ENCODE measurements at places on chromosomes 1 and 21.

GRCh38 chr1:100526894-100527293 is 11.0 kb upstream of the GPR88 start:
- no peak for DNase-seq

DNA sequence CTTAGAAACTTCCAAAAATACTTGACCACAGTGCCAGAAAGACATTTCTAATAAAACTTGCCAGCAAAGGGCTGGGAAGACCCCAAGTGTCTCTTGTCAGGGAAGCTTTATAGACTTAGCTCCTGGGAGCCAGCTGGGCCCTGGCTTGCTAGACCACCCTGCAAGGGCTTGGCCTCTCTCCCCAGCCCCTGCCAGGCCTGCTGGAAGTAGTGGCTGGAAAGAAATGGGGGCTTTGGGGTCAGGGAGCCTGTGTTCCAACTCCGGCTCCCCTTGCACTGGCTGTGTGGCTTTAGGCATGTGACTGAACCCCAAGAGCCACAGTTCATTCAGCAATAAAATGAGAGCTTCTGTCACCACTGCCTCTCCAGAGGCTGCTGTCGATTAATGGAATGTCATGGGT is 31.1 kb downstream of the H3-3A start:
- DNase-seq, result no peak

GRCh38 chr1:109598655-109599054 is 20.8 kb downstream of the GNAT2 start:
- no peak for DNase-seq

DNA sequence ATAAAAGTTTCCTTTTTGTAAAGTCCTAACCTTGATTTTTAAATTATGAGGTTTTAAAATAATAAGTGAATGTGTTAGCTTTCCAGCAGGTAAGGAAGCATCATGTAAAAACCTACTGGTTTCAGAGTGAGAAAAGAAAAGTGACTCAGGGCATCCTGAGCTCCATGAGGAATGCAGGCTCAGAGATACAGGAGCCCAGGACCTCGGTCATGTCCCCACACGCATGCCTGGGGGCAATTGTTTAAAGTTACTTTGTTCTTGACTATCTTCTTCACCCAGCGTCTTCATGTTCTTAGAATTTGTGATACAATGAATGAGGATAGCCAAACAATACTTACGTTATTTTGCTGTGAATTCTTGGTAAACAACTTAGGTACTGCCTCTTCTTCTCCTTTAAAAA is 117.4 kb upstream of the PLPPR5 start:
- no peak for DNase-seq

DNA sequence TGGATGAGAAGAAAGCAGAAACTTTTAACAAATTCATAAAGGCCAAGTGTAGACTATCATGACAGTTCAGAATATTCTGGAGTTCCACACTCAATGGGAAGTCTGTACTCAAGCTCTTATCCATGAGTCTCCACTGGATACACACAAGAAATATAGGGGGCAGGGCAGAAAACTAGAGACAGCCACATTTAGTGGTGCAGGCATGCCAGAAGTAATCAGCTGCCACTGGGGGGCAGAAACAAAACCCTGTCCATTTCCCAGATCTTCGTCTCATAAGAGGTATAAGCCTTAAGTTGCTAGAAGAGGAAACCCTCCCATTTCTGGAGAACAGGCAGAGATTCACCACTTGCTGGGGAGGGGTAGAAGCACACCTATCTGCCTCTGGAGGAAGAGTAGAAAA is 166.8 kb upstream of the GALNT2 start:
- DNase-seq, result no peak

- no peak for DNase-seq
These were observed at the start of gene ADAMTSL4 for GRCh38 chr1:150548632-150549495. ADAMTSL4 (plus strand) TSS chr1:150549408; CDS start chr1:150552289, 2,881 bp downstream.

DNA sequence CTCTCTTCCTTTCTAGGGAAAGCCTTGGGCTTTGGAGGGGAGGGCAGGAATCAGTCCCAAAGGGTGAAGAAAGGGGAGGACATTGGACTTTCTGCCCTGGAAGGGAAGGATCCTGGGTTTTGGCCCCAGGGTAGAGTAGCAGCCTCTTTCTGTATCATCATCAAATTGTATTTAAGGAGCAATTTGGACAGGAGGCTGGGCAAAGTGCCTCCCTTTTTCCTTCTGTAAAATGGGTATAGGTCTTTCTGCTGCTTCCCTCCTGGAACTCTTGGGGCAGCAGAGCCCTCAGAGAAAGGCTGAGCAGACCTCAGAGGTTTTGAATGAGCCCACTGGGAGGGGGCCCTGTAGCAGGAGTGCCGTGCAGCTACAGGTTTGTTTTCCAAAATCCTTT is 38.4 kb downstream of the ARHGEF10L start:
- no peak for DNase-seq

DNA sequence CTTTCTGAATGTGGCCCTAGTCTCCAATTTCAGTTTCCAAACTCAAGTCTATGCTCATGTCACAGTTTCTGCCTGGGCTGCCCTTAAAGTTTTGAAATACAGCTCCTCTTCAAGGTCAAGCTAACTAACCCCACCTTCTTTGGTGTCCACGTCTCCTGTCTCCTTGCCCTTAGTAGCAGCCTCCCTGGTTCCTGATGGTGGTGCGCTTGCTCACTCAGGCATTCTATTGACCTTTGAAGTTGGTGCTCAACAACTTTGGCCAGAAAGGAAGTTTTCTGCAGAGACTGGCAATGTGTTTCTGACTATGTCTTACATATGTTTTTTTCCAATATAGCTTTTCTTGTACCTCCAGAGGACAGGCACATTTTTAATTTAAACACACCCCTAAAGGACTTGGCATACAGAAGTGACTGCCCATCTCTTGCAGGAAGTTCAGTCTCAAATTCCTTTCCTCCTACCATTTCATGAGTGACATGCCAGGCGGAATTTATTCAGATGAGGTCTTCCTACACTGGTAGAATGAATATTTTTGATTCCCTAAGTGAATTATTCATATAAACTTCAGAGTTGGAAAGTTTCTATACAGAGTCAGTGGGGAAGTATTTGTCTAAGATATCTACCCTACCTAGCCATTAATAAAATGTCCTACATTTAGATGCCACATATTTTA is 364.3 kb upstream of the USP24 start:
- no peak for DNase-seq

- DNase-seq, result no peak
These were observed 45.7 kb downstream of the PTGFR start for GRCh38 chr1:78536427-78536826.

DNA sequence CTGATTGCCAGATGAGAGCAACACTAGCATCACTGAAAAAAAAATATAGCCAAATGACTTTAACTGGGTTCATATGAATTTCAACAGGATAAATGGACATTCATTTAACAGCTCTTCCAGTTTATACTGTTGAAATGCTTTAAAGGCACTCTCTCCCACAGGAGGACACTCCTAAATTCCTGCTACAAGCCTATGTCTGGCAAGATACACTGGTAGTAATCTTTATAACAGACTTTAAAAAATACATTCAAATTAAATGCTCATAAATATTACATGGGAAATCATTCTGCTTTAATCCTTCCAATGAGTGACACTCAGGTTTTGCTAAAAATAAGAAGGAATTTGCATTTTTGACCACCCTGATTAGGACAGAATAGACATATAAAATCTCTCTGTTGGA is 526.7 kb upstream of the ADAMTS5 start:
- DNase-seq, result no peak

- DNase-seq, result no peak
These were observed 6.1 kb downstream of the MRPS21 start for GRCh38 chr1:150299716-150300115.

DNA sequence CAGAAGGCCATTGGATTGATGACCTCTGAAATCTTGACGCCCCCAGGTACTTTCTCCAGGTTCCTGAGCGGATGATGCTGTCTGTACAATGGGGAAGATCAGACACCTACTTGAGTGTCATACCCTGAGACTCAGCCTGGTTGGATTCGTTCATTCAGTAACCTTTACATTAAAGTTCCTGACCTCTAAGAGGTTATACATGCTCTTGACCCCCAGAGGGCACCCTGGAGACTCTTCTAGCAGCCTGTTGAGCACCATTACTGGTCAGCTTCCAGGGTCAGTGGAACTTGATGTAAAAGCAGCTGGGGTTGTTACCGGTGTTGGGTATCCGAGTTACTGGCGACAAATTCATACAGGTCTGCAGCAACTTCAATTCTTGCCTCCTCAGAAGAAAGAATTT is 114.3 kb upstream of the ZNF678 start:
- no peak for DNase-seq

- DNase-seq, result no peak
These were observed 55.2 kb upstream of the WDR26 start for GRCh38 chr1:224489534-224490365.

DNA sequence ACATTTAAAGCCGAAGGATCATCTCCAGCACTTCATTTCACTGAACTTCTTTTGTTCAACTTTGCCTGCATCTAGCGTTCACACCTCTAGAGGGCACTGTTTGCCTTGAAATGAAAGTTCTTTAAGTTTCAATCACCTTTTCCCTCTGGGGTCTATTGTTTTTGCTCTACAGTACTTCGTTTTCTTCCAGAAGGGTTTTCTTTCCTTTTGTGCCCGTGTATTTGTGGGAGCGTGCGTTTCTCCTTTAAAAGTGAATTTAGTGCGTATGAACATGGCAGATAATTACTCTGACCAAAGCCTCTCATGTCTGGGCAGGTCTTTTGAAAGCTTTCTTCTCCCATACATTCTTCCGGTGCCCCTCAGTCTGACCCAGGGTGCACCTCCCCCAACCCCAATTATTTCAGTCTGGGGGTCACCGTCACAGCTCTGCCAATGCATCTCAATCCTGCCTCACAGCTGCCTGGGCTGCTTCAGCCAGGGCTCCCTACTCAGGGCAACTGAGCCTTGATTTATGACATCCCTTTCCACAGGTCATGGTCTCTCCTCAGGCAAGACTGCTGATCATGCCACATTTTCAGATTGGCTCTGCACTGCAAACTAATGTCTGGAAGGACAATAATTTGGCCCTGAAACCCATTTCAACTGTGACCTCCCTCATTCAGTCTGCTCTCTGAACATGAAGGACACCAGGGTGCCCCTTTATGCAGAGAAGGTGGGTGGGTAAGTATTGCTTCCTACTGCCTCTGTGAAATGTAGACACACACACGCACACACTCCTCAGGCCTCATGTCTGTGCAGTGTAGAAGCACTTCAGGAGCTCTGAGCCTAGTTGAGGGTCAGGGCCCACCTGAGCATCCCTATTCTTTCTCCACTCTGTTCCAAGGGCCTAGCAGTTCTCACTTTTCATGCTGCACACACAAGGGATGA is 88.6 kb downstream of the NUF2 start:
- DNase-seq, result no peak

- no peak for DNase-seq
These were observed 17.8 kb upstream of the CHRM3 start for GRCh38 chr1:239368436-239369109.

- DNase-seq, result no peak
These were observed 60.2 kb downstream of the MDM4 start for GRCh38 chr1:204576422-204576821.

DNA sequence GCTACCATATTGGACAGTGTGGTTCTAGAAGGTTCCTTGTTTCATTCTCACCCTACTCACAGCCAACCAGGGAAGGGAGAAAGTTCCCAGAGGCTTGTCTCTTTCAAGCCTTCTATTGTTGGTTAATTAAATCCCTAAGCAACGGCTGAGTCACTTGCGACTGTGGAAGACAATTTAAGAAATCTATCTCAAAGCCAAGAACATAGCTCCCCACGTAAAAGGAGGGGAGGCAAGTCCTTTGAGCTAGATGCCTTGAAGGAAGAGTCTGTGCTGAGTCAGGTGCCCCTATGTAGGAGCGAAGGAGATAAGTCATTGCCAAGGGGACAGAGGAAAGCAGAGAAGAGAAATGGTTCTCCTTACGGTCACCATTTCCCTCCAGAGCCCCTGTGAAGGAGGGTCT is 79.4 kb upstream of the PPP2R5A start:
- DNase-seq, result no peak

GRCh38 chr1:2412773-2413494 is 570 bp upstream of the PEX10 start:
- DNase-seq, result no peak

- DNase-seq, result no peak
These were observed 98.7 kb downstream of the SUSD4 start for GRCh38 chr1:223264983-223265908.

GRCh38 chr1:232340446-232340845 is 289.5 kb downstream of the SIPA1L2 start:
- DNase-seq, result no peak

- no peak for DNase-seq
These were observed 21.3 kb downstream of the DENND2C start for GRCh38 chr1:114648503-114648902.

- DNase-seq, result no peak
These were observed 272.9 kb upstream of the CSF3R start for GRCh38 chr1:36755303-36756230.

DNA sequence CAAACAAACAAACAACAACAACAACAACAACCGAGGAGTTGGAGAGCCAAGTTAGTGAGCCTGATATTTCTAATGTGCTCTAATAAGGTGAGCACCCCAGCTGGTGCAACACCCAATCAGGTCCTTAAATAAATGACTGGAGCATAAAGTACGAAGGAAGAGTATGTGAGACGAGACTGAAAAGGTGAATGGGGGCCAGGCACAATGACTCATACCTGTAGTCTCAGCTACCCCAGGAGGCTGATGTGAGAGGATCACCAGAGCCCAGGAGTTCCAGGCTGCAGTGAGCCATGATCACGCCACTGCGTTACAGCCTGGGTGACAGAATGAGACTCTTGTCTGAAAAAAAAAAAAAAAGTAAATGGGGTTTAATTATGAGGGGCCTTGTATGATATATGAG is 152.0 kb upstream of the ZRANB2 start:
- DNase-seq, result no peak

GRCh38 chr1:211353562-211354212 is 27.1 kb downstream of the TRAF5 start:
- DNase-seq, result no peak

DNA sequence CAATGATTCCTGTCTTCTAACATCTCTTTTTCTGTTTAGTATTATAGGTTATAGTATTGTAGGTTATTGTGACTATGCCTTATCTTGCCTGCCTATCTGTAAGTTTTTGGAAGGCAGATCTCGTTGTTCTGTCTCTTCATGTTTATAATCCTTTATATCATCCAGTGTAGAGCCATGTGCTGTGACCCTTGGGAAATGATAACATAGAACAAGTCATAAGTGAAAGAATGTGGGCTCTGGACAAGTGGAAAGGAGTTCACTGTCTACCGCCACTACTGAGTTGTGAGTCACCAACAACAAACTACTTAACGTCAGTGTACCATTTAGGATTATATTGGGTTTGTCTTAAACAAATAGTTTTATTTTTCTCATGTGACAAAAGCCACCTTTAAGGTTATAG is 139.3 kb downstream of the LYPLAL1 start:
- no peak for DNase-seq

- DNase-seq, result no peak
These were observed 43.0 kb upstream of the RAP1A start for GRCh38 chr1:111576547-111576946.

All from anterior cingulate cortex (tissue), 58 donors.